ENCODE measurements at places on chromosomes 3 and 15. TPM values are rescaled to one million over a fixed set of nuclear protein-coding genes. Genes with fewer than 3 reads are reported as not detected.
A peak's percentile ranks its signal among the peaks of the same experiment; 100 is the strongest.

The TMEM212 gene
- polyA plus RNA-seq: 0.09 TPM

The ZNF620 gene
- polyA plus RNA-seq: 10.6 TPM

The CSTA gene
- 0.31 TPM for polyA plus RNA-seq

The QTRT2 gene
- 30.4 TPM for polyA plus RNA-seq

The ZIC1 gene
- polyA plus RNA-seq: 0.13 TPM

The CHRM5 gene
- polyA plus RNA-seq: 0.19 TPM

The ZBTB38 gene
- 51.9 TPM for polyA plus RNA-seq

The MAN2C1 gene
- polyA plus RNA-seq: 105 TPM

The ERC2 gene
- 2.6 TPM for polyA plus RNA-seq

The SPINK8 gene
- 0.95 TPM for polyA plus RNA-seq

The CFAP44 gene
- polyA plus RNA-seq: 27.6 TPM

The SCAANT1 gene
- polyA plus RNA-seq: 0.61 TPM

The GOLGA6L24 gene
- not detected for polyA plus RNA-seq

DNA sequence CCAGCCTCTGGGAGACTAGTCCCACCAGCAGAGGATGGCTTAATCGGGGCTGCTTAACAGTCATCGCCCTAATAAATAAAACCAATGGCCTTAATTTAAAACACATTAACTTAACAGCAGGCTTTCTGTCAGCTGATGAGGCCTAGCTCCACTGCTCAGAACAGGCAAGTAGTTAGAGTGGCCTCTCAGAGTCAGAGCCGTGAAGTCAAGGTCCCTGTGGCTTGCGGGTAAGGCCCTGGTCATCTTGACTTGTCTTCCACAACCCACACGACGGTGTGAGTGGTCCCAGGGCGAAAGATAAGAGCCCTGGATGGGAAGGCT lies 11.8 kb downstream of the XXYLT1 start:
- no peak for DNase-seq

GRCh38 chr3:3783696-3784095 lies 15.5 kb upstream of the LRRN1 start:
- DNase-seq: no peak

- DNase-seq: no peak
These were observed 39.7 kb downstream of the ABTB1 start for GRCh38 chr3:127712461-127712860.

DNA sequence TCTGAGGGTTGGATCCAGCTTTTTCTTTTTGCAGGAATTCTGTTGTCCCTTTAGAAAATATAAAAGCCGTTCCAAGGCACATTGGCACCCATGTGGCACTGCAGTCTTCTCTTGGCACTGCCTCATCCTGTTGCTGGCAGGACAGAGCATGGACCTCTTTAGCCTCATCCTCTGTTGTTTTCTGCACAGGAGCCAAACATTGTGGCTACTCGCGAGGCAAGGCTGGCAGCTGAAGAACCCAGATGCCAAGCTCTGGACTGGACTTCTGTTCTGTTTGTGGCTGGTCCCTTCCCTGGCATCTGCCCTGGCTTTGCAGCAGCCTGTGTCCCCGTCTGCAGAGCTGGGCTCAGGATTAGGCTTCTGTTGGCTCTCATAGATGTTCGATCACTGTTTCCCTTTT lies 224.7 kb upstream of the TBC1D5 start:
- DNase-seq: no peak

- peak; percentile 43 for DNase-seq
These were observed 873 bp downstream of the CAPN7 start for GRCh38 chr3:15206662-15207576.

DNA sequence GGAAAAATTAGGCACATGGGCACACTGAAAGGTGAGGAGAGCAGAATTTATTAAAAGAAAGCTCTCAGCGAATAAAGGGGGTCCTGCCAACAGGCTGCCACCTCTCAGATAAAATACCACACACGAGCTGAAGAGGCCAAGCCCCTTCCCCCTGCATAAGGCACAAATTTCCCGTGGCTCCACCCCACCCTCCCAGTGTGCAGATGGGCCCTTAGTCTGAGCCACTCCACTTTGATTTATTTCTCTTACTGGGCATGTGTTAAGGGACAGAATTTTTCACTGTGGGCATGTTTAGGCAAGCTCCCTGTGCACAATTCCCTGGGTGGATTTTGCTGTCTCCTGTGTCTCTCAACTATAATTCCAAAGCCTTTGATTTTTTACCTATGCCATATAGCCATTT lies 409.8 kb downstream of the TBL1XR1 start:
- no peak for DNase-seq

DNA sequence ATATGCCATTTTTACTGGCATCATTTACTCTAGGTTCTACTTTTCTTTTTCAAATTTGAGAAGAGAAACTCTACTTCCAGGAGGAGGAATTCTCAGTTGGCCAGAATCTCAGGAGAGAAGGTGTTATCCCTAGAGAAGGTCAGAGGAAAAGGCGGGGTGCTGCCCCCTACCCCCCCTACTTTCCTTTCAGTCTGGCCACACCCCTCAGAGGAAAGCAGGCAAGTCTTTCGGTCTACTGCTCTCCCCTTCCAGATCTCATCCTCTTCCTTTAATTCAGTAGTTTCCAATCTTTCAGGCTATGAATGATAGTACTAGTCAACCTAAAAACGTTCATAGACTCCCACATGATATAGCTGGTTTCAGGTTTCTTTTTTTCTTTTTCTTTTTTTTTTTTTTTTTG lies 366.5 kb upstream of the TBL1XR1 start:
- DNase-seq: no peak

- no peak for DNase-seq
These were observed 21.6 kb upstream of the PLXNA1 start for GRCh38 chr3:126961191-126961790.

GRCh38 chr3:166582236-166582635 lies 745.0 kb upstream of the BCHE start:
- DNase-seq: no peak

DNA sequence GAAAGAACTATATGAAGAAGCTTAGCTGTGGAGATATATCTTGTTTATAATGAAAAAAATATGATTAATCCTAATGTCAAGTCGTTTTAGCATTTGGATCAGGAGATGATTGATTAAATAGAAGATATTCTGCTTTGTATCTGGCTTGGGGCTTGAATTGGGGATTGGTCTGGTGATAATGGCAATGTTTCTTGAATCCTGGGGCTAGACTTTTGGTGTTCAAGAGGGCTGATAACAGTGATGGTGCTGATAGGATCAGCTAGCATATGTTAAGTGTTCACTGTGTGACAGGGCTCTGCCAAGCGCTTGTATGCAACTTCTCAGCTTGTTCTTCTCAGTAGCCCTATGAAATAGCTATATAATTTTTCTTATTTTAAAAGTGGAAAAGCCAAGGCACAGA lies 20.2 kb downstream of the CNOT10 start:
- no peak for DNase-seq

GRCh38 chr3:151011427-151011826 lies 38.9 kb upstream of the CLRN1 start:
- peak; percentile 21 for DNase-seq

DNA sequence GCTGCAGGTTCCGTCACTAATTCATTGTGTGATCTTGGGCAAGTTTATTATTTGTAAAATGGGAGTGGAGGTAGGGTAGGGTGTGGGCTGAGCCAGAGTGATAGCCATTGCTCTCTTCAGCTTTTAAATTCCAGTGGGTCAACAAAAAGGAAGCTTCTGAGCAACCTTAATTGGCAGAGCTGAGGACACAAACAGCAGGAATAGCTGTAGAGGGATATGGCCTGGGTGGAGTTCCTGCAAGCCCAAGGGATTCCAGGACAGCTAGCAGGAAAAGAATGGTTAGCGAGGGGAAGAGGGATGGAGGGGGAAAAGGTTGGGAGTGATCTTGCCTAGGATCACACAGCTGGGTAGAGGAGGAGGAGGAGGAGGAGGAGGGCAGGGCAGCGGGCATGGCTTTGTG lies 11.4 kb downstream of the CCK start:
- no peak for DNase-seq

GRCh38 chr15:94059013-94059587 lies 172.3 kb upstream of the MCTP2 start:
- DNase-seq: no peak

DNA sequence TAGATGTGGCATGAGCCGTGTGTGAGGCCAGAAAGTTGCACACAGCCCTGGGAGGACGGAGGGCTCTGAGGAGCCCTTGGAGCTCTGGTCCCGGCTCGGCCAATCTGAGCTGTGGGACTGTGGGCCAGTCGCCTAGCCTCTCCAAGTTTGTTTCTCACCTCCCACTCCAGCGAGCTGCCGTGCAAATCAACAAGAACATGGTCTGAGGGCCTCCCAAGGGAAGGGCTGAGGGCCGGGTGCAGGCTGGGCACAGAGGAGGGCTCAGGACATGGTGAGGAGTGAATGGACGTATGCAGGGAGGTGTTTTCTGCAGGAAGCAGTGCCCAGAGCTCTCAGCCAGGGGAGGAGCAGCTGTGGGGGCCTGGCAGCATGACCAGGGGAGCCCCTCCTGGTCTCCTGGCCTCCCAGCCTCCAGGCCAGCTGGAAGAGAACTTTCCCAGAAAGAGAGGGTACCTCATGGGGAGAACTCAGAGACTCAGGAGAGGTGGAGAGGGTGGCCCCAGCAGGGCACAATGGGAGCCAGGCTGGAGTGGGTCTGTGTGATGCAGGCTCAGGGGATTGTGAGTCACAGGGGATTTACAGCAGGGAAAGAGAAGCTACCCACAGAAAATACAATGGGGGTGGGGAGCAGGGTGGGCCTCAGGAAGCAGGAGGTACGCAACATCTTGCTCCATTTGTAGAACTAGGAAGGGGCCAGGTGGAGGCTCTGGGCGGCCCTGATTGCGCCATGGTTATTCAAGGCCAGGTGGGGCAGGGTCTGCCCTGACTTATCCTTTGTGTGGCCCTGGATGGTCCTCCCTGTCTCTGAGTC lies 24.8 kb downstream of the PSTPIP1 start:
- no peak for DNase-seq

GRCh38 chr3:143648708-143649107 lies 199.6 kb downstream of the SLC9A9 start:
- no peak for DNase-seq

- DNase-seq: no peak
These were observed 149.4 kb downstream of the LRRK1 start for GRCh38 chr15:101068523-101068960.

DNA sequence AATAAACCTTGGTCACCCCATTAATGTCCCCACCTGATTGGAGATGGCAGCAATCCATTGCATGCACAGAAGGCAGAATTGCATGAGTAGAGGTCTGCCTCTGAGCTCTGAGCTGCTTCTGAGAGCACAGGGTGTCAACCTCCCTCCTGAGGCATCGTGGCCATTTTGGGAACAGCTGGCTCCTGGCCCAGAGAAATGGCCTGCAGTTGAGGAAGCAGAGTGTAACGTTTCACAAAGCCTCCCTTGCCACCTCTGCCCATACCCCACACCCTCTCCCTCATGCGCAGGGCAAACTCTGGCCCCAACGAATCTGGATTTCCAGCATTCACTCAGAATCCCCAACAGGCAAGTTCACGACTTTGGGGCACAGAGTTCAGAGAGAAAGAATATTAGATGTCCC lies 198.9 kb downstream of the ADAMTS9 start:
- DNase-seq: peak; percentile 45

GRCh38 chr3:124840331-124840730 lies 46.8 kb downstream of the ITGB5 start:
- DNase-seq: no peak

DNA sequence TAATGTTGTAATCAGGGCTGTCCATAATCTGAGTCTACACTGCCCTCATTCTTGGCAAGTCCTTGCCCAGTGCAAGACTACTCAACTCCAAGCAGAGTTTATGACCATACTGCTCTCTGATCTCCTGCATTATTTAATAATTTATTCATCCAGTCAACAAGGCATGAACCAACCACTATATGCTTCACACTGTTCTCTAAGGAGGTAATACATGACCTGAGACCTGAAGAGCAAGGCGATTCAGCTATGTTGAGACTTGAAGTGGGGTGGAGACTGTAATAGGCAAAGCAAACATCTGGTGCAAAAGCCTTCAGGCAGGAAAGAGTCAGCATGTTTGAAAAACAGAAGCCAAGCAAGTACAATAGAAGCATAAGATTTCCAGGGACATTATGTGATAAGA lies 1362.8 kb downstream of the ROBO2 start:
- no peak for DNase-seq

DNA sequence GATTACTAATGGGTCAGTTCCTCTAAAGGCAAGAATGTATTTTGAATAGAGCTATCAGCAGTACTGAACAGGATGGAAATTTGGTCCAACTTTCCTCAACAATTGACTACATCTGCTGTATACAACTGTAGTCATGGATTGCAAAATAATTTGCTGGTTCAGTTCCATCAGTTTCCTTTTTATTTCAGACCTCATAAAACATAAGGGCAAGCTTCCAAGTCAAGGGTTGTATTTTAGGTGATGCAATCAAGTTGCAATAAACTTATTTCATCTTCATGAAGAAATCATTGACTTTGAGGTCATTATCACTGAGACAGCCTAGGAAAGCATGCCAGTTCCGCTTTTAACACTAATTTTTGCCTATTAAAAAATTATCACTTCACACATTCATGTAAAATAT lies 90.4 kb upstream of the TSEN2 start:
- DNase-seq: no peak

DNA sequence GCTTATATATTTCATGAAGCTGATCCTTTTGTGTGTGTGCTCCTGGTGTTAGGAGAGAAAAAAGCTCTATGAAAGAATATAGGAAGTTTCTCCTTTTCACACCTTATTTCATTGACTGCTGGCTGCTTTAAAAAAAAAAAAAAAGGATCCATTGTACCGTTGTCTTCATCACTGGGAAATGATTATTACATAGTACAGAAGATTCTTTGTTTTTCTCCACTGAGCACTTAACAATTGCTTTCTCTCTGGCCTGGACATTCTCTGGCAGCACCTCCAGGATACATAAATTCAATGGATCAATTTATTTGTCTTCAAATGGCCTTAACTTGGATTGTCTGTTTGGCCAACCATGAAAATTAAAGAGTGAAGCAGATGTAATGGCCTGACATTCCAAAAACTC lies 37.2 kb downstream of the DPH3 start:
- no peak for DNase-seq

DNA sequence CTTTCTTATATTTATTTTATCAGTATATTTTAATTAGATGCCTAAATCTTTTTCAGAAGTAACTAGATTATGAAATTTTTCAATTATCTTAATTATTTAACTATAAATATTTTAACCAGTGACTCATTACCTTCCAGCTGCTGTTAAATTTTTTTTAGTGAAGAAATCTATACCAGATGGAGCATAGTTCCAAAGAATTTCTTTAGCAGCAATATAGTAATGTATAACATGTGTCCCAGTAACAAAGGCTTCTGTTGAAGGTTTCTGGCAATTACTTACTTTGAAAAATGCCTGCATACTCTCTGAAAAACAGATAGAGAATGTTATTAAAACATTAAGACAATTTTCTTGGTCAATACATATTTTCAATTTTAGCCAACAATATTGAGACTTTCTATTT lies 45.1 kb upstream of the CP start:
- DNase-seq: no peak

- DNase-seq: peak; percentile 75
These were observed 4.9 kb upstream of the MAGEF1 start for GRCh38 chr3:184716622-184717398.

DNA sequence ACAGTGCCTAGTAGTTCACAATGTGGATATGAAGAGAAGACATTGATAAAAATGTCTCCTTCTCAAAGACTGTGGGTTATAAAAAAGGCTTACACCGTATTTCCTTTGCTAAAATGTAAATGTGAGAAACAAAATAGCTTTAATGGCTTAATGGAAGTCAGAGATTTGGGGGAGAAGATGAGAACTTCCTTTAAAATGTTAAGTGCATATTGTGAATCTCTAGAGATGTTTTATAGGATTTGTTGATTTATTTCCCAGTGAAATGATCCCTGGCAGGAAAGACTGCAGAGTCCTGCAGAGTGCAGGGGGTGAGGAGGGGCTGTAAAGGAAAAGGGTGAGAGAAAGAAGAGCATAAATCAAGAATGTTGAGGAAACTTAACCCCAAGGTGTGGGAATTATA lies 305.1 kb downstream of the GAP43 start:
- DNase-seq: no peak

- no peak for DNase-seq
These were observed 47.8 kb upstream of the TMEM158 start for GRCh38 chr3:45273681-45274515.
